Choroid plexus epithelial cell (primary cell): ENCODE measurements at places on chromosomes 3 and 15.

DNA sequence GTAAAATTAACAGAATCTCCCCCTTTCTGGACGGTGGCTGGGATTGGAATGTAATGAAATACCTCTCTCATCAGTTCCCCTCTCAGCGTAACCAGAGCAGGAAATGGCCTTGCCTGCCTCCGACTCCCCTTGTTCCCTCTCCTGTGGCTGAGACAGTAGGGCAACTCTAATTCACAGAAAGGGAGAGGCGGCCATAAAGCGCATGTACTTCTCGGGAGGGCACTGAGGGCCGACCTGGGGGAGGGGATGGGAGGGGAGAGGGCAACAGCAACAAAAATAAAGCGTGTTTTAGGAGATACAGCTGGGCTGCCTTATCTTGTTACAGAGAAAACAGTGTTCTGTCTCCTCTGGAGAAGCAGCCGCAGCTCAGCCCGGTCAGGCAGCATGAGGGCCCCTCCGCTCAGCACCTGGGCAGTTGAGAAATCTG is 783.3 kb upstream of the ARRDC4 start:
- peak; percentile 63 for DNase-seq

DNA sequence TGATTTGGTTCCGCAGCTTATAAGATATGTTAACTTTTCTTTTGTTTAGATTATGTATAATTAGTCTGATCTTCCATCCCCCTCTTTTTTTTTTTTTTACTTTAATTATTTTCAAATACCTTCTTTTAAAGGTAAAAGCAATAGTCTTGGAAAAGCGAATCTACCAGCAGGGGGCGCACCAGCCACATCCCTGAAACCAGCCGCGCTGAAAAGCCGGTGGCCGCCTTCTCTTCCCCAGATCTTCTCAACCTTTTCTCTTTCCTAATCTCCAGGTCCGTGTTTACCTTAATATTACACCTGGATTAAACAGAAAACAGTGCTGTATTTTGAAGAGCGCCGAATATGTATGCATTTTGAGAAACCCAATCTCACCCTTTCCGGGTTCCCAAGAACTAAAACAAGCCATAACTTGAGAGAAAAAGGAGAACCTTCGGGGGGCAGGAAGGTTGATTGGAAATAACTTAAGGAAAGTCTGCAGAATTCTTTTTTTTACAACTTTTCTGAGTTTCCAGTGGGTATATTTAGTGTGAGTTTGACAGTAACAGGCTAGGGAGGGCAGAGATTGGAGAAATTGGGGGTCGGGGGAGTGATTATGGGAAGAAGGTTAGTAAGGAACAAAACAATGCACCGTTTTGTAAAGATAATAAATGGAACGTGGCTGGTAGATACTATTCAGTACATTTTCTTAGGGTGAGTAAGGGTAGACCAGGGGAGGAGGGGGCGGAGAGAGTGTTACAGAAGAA is 2.0 kb upstream of the SOX2 start:
- DNase-seq: peak; percentile 71

DNA sequence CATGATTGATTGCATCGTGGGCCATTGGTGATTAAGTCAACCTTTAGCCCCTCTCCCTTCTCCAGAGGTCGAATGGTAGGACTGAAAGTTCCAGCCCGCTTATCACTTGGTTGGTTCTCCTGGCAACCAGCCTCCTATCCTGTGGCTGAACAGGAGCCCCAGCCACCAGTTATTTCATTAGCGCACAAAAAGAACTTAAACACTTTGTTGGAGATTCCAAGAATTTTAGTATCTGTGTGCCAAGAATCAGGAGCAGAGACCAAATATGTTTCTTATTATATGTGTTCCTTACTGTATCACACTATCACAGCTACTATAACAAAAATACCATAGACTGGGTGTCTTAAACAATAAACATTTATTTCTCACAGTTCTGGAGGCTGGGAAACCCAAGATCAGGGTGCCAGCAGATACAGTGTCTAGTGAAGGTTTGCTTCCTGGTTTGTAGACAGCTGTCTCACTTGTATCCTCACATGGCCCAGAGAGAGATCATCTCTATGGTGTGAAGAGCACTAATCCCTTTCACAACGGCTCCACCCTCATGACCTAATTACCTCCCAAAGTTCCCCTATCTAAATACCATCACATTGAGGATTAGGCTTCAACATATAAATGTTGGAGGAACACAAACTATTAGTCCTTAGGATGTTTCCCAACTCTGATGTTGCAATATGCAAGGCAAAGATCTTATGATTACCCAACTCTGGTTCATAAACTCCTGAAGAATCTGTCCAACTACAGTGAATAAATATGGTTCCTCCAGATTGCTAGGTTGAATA is 30.5 kb upstream of the APH1B start:
- peak; percentile 97 for DNase-seq

DNA sequence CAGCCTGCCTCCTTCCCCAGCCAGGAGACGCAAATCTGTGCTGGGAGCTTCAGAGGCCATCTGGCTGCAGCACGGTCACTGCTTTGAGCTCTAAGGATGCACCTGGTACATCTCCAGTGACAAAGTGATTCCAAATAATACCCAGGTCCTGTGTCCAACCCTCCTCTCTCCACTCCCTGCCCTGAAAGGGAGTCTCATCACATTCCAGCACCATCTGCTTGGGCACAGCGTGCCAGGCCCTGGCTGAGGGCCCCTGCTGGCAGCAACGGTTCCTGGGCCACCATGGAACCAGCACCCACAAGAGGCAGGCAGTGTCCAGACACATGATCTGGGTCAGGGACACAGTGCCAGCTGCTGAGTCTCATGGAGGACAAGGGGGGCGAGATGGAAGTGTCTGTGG is 81.3 kb downstream of the MTHFS start:
- no peak for DNase-seq

GRCh38 chr3:150180334-150180733 is 209.6 kb upstream of the PFN2 start:
- peak; percentile 96 for DNase-seq

DNA sequence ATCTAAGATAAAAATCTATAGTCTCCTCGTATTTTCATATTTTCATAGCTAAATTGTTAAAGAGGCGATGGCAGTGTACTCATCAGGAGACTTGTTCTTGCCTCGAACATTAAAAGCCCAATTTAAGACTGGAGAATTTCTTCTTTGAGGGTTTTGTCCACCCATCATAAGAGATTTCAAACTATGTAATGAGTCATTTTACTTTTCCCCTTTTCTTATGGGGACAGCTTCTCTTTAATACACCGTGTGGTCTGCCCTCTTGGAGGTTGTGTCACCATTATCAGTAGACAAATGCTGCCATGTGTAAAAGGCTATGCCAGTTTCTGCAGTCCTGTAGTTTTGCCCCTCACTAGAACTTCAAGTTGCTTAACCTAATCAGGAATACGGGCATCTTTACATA is 16.9 kb downstream of the TGFBR2 start:
- DNase-seq: peak; percentile 50

GRCh38 chr3:152818027-152818426 is 16.9 kb upstream of the P2RY1 start:
- DNase-seq: no peak

GRCh38 chr3:61975199-61975598 is 398.2 kb downstream of the FEZF2 start:
- peak; percentile 73 for DNase-seq

- DNase-seq: no peak
These were observed 120.0 kb downstream of the CYP19A1 start for GRCh38 chr15:51218299-51218938.

- no peak for DNase-seq
These were observed 984 bp downstream of the PLSCR4 start for GRCh38 chr3:146249921-146250320.

DNA sequence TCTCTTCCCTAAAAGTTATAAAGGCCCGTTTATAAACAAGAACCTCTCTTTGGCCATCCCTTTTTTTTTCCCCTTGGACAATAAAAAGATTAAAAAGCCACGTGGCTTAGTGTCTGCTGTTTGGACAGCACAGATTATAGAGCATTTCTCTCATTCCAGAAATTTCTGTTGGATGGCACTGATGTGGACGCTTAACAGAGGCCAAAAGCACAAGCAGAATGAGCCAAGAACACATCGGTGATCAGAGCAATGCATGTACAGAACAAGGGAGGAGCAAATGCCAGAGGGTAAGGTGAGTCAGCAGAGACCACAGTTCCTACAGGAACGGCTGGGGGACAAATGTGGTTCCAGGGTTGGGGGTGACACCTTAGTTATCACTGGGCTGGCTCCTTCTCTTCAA is 30.3 kb upstream of the CTNNB1 start:
- DNase-seq: peak; percentile 49

GRCh38 chr3:186129206-186129605 is 20.3 kb upstream of the ETV5 start:
- no peak for DNase-seq

DNA sequence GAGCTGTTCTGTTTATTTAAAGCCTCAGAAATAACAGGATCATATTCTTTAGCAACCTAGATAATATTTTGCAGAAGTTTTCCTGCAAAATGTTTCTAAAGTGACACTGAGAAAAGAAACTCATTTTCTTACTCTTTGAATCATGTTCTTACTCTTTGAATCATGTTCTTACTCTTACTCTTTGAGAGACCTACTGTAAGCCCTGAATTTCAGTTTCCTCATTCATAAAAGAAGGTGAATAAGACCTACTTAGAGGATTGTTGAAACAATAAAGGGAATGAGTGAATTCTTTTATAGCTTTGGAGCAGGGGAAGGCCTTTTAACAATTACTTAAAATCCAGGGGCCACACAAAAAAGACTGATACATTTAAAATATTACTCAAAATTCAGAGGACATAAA is 221.7 kb upstream of the CMC1 start:
- DNase-seq: no peak

- DNase-seq: no peak
These were observed 60.1 kb upstream of the GALNT15 start for GRCh38 chr3:16114429-16114828.

GRCh38 chr3:37028329-37028728 is 35.0 kb downstream of the MLH1 start:
- DNase-seq: peak; percentile 58

GRCh38 chr3:87733671-87734367 is 325.0 kb downstream of the CGGBP1 start:
- no peak for DNase-seq

GRCh38 chr3:98449606-98450193 is 13.3 kb upstream of the OR5K1 start:
- DNase-seq: no peak

DNA sequence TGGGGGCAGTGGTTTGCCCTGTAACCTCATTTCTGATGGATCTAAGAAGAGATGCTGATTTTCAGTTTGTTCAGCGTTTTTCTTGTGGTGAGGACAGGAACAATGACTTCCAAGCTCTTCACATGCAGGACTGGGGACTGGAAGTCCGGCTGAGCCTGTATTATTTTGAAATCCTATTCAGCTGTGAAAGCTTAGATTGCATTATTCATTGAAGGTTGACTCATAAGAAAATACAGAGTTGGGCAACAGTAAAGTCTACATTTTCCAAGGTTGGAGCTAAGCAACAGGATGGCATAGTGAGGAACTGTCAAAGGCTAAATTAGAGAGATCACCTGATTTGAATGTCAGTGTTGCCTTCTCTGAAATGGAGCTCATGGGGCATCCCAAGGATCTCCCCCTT is 230.9 kb upstream of the FEZF2 start:
- DNase-seq: peak; percentile 88

DNA sequence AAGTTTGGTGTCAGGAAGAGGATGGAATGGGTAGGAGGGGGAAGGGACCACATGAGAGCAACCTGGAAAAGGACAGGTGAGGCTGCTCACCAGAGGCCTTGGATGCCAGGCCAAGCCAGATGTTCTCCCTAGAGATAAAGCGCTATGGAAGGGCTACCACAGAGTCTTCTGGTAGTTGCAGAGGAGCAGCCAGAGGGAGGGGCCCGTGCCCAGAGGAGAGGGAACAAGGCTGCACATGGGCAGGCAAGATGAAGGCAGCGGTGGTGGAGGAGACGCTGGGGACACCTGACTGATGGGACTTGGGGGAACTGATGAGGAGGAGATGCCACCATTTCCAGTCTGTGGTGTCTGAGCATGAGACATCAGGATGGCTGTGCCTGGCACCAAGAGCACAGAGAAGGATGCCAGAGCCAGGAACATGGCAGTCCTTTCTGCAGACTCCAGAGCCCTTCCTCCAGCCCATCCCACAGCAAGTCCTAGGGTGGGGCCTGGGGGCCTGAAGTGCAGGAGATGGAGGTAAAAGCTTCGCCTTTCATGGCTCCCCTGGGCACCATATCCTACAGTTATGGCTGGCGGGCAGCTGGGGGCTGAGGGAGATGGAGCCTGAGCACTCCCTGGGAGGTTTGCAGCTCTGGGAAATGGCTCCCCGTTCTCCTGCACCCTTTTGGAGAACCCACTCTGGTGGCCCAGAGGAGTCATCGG is 103.0 kb downstream of the ETFA start:
- DNase-seq: no peak

DNA sequence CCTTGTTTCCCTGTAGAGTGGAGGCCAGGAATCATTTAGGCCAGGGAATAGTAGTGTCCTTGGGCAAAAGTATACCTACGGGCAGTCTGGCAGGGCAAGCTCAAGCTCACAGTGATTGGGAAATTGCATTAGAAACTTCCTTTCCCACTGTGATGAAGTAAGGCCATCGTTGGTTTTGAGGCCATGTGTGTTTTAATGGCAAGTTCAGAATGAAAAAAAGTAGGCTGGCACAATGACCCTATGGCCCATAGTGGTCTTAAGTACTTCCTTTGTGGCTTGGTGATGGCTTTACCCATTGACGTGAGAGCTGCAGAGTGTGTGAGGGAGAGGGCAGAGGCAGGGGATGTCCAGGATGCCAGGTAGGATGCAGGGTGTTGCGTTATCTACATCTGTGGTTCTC is 28.8 kb downstream of the LIMD1 start:
- no peak for DNase-seq

- no peak for DNase-seq
These were observed 302.2 kb upstream of the CTDSPL start for GRCh38 chr3:37559461-37559860.

DNA sequence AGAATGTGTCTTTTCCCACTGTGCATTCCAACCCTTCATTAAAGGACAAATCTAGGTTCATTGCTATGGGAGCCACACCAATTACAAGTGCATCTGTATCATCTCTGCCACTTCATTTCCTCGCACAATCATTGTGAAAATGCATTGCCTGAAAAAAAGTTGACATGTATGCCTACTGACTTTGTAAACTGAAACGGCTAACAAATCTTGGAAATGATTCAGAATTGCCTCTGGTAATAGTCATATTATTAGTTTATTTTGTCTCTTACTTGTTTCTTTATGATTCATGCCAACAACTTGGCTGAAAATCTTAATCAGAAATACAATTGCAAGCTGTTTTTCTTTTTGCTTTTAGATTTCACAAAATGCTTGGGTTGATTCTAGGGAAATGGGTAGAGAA is 497.1 kb downstream of the ZIC1 start:
- peak; percentile 29 for DNase-seq

GRCh38 chr15:27025481-27025966 is 54.5 kb downstream of the GABRG3 start:
- no peak for DNase-seq

DNA sequence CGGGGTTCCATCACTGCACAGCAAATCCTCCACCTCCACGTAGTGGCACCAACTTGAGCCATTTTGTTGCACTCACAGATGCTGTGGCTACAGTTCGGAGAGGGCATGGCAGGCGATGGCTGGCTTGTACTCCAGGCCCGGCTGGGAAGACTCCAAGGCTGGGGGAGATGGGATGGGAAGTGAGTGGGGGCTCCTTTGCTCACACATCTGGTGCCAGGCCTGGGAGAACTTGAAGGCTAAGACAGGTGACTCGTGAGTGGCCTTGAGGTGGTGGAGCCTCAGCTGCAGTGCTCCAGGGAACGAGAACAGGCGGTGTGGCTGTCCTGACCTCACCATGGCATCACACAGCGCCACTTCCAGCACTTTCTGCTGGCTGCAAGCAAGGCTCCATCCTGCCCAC is 87.9 kb downstream of the PLXNA1 start:
- no peak for DNase-seq
